NCI-H2227 treated with DMSO at 0.1 percent for 48 hours (cell line): ENCODE measurements at places on chromosomes 6 and 20.

GRCh38 chr6:166935353-166935752 lies 21.0 kb downstream of the RNASET2 start:
- DNase-seq: no peak

DNA sequence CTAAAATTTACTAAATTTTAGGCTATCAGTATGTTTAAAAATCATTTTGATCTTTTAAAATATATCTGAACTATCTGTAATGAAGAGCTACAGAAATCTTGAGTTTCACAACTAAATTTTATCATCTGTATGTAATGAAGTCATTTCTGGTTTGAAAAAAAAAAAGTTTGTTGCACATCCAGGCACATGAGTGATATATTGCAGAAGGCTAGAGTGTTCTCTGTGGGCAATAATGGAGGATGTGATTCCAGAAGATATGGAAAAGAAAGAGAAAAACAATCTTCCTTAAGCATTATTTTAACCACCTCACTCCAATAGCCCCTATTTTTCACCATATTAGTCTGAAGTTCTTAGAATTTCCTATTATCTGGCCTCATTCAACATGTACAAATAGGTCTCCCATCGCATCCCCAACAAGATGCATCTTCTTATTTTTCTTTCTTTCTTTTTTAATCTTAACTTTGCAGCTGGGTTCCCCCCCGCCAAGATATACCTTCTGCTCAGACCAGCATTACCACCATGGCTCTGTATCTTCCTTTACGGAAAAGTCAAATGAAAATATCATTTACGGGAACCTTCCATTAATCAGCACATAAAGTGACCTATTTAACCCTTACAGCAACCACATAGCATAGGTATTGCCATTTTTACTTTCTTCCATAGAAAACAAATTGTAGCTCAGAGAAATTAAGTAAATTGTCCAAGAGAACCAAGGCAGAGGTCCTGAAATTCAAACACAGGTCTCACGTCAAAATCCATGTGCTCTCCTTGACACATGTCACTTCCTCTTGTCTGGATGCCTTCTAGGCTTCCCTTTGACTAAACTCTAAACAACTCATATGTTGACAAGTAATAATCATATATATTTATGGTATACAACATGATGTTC lies 116.9 kb downstream of the KIF13A start:
- DNase-seq: no peak

- DNase-seq: peak; percentile 22
These were observed 69.3 kb upstream of the BLCAP start for GRCh38 chr20:37596890-37597536.

DNA sequence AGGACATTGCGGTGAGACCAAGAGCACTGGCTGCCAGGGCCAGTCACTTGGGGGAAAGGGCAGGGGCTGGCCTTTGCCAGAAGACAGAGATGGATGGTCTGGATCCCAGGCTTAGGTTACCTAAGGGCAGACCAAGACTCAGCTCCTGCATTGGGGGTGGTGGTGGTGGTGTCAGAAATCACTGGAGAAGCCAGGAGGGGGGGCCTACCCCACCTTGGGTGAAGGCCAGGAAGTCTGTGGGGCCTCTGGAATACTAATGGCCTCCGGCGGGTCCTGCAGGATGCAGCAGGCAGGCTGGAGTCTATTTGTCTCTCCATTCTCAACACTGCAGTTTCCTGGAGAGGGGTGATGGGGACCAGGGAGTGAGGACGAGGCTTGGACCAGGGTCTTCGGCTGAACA lies 32.8 kb downstream of the CD40 start:
- no peak for DNase-seq

DNA sequence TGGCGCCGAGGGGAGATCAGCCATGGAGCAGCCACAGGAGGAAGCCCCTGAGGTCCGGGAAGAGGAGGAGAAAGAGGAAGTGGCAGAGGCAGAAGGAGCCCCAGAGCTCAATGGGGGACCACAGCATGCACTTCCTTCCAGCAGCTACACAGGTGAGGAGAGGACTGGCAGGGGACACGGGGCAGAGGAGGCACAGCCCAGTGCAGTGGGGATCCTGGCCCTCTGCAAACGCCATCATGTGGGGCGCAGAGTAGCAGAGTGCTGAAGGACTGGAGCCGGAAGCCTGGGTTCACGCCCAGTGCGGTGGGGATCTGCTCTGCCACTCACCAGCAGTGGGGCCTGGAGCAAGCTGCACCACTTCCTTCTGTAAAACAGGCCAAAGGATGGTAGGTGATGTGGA lies 41.1 kb upstream of the FANCE start:
- DNase-seq: no peak

- DNase-seq: no peak
These were observed 12.0 kb downstream of the RNF114 start for GRCh38 chr20:49948178-49948577.

DNA sequence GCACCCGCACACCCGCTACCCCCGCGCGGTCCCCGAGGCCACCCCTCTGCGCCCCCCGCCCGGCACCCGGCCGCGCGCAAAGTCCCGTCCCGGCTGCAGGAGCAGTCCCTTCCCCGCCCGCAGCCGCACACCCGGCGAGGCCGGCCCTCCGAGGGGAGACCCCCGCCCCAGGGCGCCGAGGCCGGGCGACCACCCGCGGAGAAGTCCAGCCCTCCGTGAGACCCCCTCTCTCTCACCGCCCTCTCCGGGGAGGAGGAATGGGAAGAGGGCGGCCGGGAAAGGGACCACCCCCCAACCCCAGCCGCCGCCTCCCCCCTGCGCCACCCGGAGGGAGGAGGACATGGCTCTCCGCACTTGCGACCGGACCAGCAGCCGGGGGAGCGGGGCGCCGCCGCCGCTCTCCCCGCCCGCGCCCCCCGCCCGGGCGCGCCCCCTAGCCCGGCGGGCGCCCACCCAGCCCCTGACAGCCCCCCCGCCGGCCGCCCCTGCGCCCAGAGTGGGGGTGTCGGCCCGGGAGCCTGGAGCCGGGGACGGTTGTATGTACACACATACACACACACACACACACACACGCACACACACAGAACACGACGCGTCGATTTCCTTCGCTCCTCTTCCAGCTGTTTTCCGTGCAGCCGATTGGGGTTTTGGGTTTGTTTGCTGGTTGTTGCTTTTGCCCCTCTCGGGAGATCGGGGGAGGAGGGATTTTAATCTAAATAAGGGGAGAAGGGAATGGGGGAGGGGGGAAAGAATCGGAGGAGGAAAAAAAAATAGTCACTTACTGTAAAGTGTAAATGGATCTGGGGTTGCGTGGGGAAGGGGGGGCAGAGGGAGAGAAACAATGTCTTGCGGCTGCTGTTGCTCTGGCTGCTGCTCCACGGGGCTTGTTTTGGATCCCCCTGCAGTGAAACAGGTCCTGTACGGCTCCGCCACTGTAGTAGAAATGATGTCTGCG lies at the start of gene ATXN1:
Gene ATXN1, minus strand, starts transcription at position 945 of the 955 bp plus-strand sequence.
- no peak for DNase-seq

- DNase-seq: no peak
These were observed 61.6 kb upstream of the CEP85L start for GRCh38 chr6:118712969-118713368.

- DNase-seq: no peak
These were observed 65.6 kb upstream of the RREB1 start for GRCh38 chr6:7042056-7042653.

DNA sequence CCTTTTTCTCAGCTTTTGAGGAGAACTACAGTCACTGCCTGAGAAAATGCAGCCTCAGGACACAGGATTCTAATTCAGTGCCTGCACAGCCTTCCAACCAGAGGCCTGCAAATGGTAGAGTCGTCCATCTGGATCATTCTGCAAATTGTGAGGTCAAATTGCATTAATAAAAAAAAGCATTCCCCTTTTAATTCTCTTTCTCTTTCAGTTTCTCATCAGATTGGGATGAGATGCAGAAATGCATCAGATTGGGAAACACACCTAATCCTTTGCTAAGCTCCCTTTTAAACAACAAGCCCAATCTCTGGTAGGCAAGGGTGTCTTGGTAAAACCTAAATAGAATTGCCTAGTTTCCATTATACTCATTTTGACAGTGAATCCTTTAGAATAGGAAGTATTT lies 838.8 kb downstream of the MAFB start:
- no peak for DNase-seq

- DNase-seq: peak; percentile 49
These were observed 7.9 kb downstream of the CALHM4 start for GRCh38 chr6:116561377-116562018.

DNA sequence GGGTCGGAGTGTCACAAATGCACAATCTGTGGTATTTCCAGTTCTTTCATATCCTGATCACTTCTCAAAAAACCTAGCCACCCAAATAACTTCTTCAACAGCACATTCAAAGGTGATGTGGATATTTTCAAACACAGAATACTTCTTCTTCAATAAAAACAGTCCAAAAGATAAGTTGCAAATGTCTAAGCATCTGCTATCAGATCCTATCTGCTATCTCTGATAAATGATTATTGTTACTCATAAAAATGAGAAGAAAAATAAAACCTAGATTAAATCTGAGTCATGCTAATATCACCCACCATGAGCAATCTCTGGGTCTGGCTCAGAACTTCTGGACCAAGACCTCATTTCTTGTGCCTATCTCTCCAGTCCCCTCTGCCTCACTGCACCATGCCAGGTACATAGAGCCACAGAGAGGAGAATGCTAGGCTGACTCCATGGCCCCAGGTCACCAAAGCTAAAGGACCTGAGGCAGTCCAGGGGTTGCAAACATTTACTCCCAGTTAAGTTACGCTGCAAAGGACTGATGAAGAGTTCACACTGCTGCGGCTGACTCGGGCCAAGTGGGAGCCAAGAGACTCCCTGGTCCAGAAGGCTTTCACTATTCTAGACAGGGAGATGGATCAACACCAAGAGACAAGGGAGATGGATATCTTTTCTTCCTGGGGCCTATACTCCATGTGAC lies 101.4 kb downstream of the KIF13A start:
- no peak for DNase-seq

GRCh38 chr6:135577059-135577538 lies 79.6 kb upstream of the AHI1 start:
- DNase-seq: no peak

GRCh38 chr6:150420926-150421325 lies 52.1 kb downstream of the IYD start:
- DNase-seq: no peak

DNA sequence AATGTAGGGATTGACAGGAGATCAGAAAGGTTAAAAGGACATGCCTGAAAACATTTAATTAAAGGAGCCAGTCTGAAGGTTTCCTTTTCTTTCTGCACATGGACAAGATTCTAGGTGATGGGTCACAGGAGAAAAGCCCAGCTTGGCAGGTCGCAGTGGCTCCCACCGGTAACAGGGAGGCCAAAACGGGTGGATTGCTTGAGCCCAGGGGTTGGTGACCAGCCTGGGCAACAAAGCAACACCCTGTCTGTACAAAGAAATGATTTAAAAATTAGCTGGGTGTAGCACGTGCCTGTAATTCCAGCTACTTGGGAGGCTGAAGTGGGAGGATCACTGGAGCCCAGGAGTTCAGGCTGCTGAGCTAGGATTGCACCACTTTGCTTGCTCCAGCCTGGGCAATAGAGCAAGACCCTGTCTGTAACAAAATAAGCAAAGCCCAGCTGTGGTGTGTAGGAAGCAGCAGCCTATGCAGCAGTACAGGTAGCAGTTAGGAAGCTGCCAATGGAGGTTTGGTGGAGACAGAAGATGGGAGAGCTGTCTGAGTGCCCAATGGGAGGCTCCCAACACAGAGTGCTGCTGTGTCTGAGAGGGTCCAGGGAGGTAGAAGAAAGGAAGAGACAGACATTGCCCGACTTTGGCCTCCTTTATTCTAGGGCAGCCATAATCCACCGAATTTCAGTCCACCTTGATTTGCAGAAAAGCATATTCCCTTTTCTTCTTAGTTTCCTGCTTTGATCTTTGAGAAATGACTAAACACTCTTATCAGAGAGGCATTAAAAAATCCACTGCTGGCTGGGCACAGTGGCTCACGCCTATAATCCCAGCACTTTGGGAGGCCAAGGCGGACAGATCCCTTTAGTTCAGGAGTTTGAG lies 7.1 kb upstream of the AP5S1 start:
- DNase-seq: no peak

GRCh38 chr6:31037169-31037568 lies 26.9 kb downstream of the MUC22 start:
- DNase-seq: no peak

DNA sequence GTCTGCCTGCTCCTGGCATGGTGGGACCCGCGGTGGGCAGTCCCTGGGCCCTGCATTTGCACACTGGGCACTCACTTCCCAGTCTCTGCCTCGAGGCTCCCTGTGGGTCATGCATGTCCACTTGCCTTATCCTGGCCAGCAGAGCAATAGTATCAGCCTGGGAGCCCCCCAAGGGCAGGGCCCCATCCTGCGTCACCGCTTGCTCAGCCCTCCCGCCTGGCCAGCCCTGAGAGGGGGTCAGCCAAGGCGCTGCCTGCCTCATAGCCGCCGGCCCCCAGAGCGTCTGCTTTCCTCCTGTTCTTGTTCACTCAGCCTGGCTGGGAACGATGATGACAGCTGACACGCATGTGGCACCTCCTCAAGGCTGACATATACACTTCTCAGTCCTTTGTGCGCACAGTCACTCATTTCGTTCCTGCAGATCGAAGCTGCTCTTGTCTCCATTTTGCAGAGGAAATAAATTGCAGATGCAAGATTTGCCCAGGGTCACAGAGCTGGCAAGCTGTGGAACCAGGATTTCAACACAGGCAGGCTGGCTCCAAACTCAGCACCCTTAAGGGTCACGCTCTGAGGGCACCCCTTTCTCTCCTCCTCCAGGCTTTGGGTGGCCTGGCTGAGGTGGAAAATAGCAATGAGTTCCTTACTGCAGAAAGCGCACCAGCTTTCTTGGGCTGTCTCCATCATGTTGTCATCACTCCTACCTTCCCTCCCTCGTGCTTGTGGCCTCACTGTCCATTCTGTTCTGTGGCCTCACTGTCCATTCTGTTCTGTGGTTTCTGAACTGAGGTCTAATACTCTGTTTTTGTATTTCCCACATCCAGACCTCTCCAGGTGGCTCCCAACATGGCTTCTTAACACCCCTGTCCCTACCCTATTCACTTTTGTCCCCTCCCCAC lies 17.2 kb downstream of the KCNK17 start:
- DNase-seq: no peak

DNA sequence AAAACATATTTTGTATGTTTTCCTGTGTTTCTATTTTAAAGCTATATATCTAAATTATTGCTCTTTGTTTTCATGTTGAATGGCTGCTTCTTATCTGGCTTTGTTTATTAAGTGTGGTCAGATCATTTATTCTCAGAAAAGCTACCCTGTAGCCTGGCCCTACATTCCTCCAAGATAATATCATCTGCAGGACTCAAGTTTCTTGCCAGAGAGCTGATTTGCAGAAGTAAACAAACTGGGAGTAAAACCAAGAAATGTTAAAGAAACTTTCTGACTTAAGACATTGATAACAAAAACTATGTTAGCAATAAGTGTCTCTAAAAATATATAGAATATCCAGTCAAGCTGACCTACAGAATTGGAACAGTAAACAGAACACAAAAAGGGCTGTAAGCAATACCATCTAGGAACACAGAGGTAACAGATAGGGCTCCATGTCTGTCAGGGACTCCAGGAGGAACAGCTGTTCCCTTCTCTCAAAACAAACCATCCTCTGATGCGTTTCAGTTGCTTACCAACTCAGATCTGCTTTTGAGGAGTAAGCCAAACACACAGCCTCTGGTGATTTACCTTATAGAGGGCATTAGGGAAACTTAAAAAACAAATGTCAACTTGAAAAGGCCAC lies 17.5 kb upstream of the CEP85L start:
- no peak for DNase-seq
